Esophagus muscularis mucosa (tissue), 4 donors: ENCODE measurements at places on chromosomes 12 and 14. TPM values are rescaled to one million over a fixed set of nuclear protein-coding genes. Genes with fewer than 3 reads are reported as not detected.
A peak's percentile ranks its signal among the peaks of the same experiment; 100 is the strongest.

DNA sequence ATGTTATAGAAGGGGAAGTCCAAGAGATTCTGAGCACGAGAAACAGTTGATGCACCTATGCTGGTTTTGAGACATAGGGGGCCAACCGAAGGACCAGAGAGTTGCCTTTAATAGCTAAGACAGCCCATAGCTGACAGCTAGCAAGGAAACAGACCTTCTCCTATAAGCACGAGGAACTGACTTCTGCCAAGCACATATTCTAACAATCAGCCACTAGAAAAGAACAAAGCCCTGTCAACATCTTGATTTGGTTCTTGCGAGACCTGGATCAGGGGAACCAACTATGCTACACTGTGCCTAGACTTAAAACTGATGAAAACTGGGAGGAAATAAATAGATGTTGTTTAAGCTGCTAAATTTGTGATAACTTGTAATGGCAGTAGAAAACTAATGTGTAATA, 785.6 kb downstream of the TMTC2 start:
- H3K27me3 ChIP-seq = no peaks in the 10 kb centered on the region
- H3K36me3 ChIP-seq = no peaks in the 10 kb centered on the region
- no peaks in the 10 kb centered on the region for H3K4me1 ChIP-seq
- H3K4me3 ChIP-seq = no peak overlapping the region
- no peak for DNase-seq

DNA sequence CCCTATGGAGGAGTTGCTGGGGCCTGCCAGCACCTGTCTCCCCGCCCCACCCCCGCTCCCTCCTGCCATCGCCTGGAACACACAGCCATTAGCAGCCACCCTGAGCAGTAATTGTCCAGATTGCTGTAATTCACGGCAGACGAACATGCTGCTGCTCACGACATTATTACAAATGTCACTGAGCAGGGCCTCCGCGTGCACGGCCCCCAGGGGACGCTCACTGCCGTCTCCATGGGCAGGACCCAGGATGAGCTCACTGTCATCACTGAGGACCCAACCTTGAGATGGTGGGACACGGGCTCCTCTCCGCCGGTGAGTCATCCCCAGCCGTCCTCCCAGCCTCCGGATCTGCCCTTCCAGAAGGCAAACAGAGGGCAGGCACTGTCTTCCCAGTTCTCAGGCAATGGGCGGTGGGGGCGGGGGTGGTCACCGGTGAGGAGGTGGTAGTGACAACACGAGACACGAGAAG, 100.4 kb downstream of the RFLNA start:
- H3K4me3 ChIP-seq = no peak overlapping the region
- H3K36me3 ChIP-seq = peaks cover 53% of the 10 kb centered on the region
- H3K27ac ChIP-seq = peak overlapping the region; percentile 95
- peaks cover 100% of the 10 kb centered on the region for H3K4me1 ChIP-seq
- H3K27me3 ChIP-seq = no peaks in the 10 kb centered on the region
- DNase-seq = no peak

Gene DLK1
- total RNA-seq = not detected

Gene SRRM4
- total RNA-seq = not detected

DNA sequence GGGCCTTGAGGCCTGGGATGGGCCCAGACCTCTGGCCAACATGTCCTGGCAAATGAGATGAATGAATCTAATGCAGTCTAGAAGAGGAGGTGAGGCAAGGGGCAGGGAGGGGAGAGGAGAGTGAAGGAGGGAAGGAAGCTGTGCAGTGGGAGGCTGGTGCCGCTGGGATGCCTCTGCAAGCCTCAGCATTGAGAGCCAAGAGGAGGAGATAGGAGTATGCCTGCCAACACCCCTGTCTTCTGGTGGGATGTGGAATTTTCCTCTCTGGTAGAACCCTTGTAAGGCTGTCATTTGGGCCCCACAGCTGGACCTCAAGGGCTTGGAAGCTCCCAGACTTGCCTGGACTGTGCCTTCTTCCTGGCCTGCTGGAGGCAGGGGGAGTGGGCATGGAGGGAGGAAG, 21.9 kb downstream of the KRT80 start:
- no peak for DNase-seq
- H3K36me3 ChIP-seq = no peaks in the 10 kb centered on the region
- no peak overlapping the region for H3K4me3 ChIP-seq

Gene CLMN
- 8.7 TPM for total RNA-seq

DNA sequence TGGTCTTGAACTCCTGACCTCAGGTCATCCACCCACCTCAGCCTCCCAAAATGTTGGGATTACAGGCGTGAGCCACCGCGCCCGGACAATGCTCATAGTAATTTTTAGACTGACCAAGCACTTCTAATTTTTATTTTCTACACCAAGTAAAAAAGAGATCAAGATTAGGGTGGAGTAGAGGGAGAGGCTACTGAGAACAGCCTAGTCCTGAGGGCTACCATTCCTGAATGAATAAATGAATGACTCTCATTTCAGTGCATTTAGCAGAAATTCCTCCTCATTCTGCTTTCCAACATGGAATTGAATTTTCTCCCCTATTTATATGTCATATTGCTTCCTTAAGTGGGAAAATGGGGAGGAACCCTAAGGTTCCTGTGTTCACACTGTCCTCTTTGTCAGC, 26.4 kb downstream of the BBOF1 start:
- H3K4me1 ChIP-seq = no peaks in the 10 kb centered on the region
- H3K27me3 ChIP-seq = no peaks in the 10 kb centered on the region
- H3K27ac ChIP-seq = no peak overlapping the region

GRCh38 chr12:51883295-51883694, 4.6 kb upstream of the ANKRD33 start:
- H3K27me3 ChIP-seq = peaks cover 4% of the 10 kb centered on the region
- peaks cover 13% of the 10 kb centered on the region for H3K4me1 ChIP-seq
- no peaks in the 10 kb centered on the region for H3K36me3 ChIP-seq
- H3K4me3 ChIP-seq = no peak overlapping the region
- H3K27ac ChIP-seq = no peak overlapping the region

DNA sequence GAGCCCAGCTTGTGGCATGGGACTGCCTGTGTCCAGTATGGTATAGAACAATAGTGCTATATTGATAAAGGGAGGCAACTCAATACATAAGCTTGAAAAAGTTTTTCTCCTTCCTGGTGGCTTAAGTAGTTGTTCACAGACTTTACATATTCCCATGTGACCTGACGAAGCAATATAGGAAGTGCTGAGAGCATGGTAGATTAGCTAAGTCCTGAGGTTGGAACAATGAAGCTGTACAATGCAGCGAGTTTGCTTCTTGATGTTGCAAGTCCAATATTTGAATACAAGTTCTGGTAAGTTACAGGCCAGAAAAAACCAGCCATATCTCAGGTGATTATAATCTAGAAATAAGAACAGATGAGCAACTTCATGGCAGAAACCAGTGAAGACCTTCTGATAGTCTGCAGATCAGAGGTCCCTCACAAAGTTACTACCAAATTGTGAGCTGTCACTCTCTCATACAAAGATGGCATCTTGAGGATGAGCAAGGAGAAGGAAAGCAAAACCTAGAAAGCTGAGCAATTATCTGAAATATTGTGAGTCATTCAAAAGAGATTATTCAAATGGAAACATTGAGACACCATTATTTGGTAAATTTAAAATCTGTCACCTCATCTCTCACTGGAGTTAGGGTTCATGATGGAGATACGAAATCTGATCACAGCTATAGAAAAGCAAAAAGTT, 72.9 kb upstream of the BTG1 start:
- DNase-seq = no peak
- H3K27ac ChIP-seq = no peak overlapping the region
- H3K36me3 ChIP-seq = no peaks in the 10 kb centered on the region
- H3K4me3 ChIP-seq = no peak overlapping the region
- H3K4me1 ChIP-seq = no peaks in the 10 kb centered on the region
- H3K27me3 ChIP-seq = no peaks in the 10 kb centered on the region

DNA sequence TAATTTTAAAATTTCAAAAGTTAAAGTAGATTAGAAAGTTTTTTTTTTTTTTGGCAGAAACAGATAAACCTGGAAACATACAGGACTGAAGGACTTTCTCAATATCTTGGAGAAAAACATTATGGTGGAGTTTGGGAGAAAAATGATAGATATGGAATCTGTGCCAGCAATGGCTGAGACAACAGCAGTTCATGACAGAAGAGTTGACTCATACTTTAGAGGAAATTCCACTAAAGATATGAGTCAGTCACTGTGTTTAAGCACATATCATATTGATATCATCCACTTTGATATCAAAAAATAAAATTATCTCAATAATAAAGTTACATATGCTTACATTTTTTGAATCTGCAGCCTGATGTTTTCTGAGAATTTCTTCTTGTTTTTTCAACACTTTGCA, 193.9 kb upstream of the OR4E1 start:
- H3K27me3 ChIP-seq = no peaks in the 10 kb centered on the region
- H3K36me3 ChIP-seq = no peaks in the 10 kb centered on the region
- H3K4me1 ChIP-seq = no peaks in the 10 kb centered on the region
- no peak for DNase-seq
- H3K27ac ChIP-seq = no peak overlapping the region

DNA sequence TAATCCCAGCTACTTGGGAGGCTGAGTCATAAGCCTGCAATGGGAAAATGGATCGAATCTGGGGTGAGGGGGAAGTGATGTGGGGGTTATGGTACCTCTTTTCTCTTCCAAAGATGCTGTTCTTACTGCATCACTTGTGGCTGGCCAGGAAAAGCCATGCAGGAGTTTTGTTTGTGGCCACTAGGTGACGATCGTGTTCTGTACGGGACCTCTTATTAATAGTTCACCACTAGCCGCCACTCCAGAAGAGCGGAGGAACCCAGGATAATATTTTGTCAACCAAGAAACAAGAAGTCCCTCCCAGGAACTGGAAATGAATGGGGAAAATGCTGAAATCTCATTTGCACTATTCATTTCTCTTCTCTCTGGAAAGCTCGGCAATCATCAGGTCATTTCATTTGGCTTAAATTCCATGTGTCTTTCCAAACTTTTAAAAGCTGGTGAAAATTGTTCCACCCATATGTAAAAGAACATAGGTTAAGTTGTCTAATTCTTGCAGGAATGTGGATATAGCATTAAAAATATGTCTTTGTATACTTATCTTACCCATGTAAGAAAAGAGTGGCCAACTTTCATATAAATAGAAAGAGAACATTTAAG, 8.9 kb downstream of the GPR65 start:
- DNase-seq = no peak
- H3K27ac ChIP-seq = no peak overlapping the region
- H3K4me3 ChIP-seq = no peak overlapping the region
- no peaks in the 10 kb centered on the region for H3K27me3 ChIP-seq

DNA sequence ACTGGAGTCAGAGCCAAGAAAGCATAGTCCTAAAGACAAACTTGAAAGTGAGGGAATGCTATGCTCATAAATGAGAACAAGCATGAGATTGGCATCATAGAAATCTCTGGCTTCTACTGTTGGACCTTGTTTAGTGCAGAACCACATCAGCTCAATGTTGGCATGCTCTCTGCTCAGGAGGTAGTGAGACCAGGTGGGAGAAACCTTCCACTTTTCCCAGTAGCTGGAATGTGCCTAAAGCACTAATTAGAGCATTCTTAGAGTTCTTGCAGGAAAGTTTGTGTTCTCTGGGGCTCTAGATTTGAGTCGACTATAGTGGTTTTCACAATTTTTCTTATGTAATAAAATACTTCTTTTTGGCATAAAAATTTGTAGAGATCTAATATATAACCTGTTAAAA, 159.7 kb upstream of the PRICKLE1 start:
- no peaks in the 10 kb centered on the region for H3K36me3 ChIP-seq
- no peaks in the 10 kb centered on the region for H3K27me3 ChIP-seq
- H3K4me3 ChIP-seq = no peak overlapping the region
- no peak overlapping the region for H3K27ac ChIP-seq
- no peak for DNase-seq

- no peak overlapping the region for H3K27ac ChIP-seq
- DNase-seq = no peak
- no peaks in the 10 kb centered on the region for H3K27me3 ChIP-seq
- no peaks in the 10 kb centered on the region for H3K4me1 ChIP-seq
- no peak overlapping the region for H3K4me3 ChIP-seq
- H3K36me3 ChIP-seq = no peaks in the 10 kb centered on the region
Observed at GRCh38 chr14:96762650-96763049, 34.5 kb upstream of the VRK1 start.

DNA sequence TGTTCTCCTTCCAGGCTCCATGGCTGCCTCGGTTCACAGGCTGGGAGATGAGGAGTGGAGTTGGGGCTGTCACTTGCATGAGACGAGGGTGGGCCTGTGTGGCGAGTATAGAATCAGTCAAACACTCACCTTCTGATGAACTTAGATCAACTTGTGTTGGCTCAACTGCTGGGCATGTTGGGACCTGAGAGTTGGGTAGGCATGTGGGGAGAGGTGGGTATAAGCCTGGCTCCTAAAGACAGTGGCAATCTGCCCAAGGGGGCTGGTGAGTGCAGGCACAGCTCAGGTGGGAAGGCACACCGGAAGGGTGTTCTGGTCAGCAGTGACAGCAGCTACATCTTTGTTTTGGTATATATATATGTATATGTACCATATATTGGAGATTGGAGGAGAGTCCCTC, 30.1 kb upstream of the TDRD9 start:
- no peaks in the 10 kb centered on the region for H3K27me3 ChIP-seq
- H3K4me3 ChIP-seq = no peak overlapping the region
- H3K4me1 ChIP-seq = peaks cover 6% of the 10 kb centered on the region
- H3K36me3 ChIP-seq = no peaks in the 10 kb centered on the region
- no peak for DNase-seq

Gene TCL1B
- not detected for total RNA-seq

- peaks cover 43% of the 10 kb centered on the region for H3K4me1 ChIP-seq
- no peak overlapping the region for H3K27ac ChIP-seq
- DNase-seq = no peak
Observed at GRCh38 chr14:75123991-75124390, 2.9 kb downstream of the NEK9 start.
